ENCODE measurements at places on chromosomes 7 and 10.

- peak; percentile 42 for DNase-seq
Observed at GRCh38 chr10:84256510-84257342, 11.9 kb downstream of the RGR start.

DNA sequence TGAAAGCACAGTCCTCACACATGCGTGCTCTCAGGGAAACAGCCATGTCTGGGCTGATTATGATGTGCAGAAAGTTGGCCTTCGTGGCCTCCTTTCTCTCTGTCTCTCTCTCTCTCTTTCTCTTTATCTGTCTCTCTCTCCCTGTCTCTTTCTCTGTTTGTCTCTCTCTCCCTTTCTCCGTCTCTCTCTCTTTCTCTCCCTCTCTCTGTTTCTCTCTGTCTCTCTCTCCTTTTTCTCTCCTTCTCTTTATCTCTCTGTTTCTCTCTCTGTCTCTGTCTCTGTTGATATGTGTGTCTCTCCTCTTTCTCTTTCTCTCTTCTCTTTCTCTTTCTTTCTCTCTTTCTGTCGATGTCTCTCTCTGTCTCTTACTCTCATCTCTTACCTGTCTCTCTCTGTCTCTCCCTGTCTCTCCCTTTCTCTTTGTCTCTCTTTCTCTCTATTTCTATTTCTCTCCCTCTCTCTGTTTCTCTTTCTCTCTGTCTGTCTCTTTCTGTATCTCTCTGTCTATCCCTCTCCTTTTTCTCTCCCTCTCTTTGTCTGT, 105.4 kb upstream of the MPP7 start:
- no peak for DNase-seq

GRCh38 chr7:48522692-48523091, 351.4 kb downstream of the ABCA13 start:
- no peak for DNase-seq

DNA sequence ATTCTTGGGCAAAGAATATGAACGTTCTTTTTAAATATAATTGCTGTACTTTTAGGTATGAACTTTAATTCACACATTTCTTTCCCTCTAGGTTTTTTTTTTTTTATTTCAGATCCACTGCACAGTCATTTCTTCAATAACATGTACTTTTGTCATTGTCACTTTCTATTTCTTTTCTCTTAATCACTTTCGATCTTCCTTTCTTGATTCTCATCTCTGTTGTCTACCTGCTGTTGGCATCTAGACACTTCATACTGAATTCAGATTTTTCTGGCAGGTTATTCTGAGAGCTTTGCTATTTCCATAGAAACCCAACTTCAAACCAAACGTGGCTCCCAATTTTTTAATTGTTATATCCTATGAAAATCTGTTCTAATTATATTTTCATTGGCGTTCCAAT, 211.7 kb upstream of the KLF6 start:
- no peak for DNase-seq

- DNase-seq, result no peak
Observed at GRCh38 chr10:789831-790701, 100.6 kb upstream of the DIP2C start.

DNA sequence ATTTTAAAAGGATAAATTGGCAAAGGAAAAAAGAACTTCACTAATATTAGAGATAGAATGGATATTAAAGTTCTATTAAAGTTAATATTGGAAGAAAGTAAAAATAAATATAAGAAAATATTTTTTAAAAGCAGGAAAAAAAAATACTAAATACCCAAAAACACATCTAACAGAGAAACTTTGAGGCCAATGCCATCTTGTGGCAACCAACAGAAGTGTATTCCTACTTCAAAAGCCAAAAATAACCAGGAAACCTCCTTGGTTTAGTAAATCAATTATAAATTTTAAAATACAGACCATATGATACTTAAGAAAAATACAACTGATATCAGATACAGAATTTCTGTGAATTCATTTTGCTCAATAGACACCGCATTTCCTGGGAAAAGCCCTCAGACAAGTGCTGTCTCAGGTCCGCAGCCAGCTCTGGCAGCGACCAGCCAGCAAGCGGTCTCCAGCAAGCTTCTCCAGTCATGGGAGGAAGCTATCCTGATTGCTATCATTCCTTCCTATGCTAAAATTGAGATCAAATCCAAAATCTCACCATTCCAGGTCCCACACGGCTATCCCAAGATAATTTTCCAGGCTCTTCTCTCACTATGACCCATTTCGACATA, 65.3 kb downstream of the LMBR1 start:
- DNase-seq, result peak; percentile 33

DNA sequence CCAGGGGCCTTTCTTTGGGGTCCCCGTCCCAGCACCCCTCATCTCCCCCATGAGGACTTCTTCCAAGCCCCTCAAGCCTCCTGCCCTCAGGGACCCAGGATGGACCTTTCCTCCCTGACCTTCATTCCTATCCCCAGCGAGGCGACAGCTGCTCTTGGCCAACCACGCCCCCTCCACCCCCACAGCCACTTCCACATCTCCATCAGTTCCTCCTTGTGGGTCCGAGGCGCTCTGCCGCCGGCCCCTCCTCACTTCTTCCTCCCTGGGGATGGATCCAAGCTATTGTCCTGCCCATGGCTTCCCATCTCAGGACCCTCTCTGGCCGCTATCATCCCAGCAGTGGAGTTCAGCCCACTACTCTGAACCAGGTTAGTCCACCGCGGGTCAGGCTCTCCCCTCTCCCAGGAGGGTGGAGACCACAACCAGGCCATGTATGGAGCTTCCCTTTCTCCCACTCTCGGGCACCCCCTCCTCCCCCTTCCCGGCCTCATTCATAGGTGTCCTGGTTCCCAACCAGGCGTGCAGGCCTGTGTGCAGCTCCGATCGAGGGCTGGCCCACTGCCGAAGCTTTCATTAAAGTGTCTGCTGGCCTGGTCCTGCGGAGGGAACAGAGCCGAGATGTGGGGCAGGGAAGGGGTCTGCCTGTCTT, 1.7 kb upstream of the SH2B2 start:
- no peak for DNase-seq

Measured in astrocyte of the spinal cord (primary cell).